ENCODE measurements at places on chromosomes 12 and 14.

DNA sequence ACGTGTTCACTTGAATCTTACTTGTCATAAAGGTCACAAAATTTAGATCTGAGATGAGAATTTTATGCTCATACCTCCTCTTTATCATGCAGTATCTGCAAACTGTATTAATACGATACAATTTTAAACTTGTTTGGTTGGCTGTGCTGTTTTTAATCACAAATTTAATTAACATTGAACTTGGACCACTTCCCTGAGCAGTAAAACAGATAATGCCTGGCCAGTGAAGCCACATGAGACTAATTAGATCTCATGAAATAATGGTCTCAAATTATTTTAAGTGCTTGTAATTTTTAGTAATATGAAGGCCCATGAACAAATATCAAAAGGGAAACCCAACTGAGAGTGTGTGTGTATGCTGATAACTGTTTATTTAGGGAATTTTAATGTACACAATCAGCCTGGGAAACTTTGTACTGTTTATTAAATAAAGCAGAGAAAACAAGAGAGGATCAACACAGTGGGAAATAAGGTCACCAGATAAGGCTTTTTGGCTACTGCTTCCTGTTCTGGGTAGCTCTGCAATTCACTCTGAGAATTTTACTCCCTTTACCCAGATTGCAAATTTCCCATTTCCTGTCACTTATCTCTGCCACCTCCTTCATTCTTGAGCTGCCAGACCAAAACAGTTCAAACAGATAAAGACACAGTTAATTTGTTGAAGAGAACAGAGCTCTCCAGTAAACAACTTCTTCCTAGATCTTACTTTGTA is 61.6 kb upstream of the GNPNAT1 start:
- DNase-seq = no peak

DNA sequence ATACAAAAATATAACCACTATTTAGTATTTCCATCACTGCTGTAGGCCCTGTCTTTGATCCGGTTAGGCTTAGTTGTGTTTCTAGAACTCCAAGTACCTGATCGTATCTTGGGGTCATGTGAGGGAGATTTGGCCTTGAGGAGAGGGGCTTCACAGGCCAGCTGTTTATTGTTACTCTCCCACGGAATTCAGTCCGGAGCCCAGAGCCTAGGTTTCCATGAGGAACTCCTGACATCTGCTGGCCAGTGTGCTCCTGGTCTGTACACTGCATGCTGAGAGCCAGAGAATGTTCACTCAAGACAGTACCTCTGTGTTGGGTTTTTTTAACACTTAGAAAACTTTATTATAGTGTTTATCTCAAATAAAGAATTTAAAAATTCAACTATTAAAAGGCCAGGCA is 341.0 kb upstream of the TMEM132C start:
- DNase-seq = no peak

- no peak for DNase-seq
These were observed 263.5 kb downstream of the DPF3 start for GRCh38 chr14:72630374-72630773.

GRCh38 chr14:60648934-60649874 is at the start of gene SIX1:
Gene SIX1 (minus strand): TSS chr14:60649477. CDS start chr14:60649189, 288 bp downstream.
- no peak for DNase-seq

- DNase-seq = no peak
These were observed 1.5 kb downstream of the L3HYPDH start for GRCh38 chr14:59482541-59483331.

DNA sequence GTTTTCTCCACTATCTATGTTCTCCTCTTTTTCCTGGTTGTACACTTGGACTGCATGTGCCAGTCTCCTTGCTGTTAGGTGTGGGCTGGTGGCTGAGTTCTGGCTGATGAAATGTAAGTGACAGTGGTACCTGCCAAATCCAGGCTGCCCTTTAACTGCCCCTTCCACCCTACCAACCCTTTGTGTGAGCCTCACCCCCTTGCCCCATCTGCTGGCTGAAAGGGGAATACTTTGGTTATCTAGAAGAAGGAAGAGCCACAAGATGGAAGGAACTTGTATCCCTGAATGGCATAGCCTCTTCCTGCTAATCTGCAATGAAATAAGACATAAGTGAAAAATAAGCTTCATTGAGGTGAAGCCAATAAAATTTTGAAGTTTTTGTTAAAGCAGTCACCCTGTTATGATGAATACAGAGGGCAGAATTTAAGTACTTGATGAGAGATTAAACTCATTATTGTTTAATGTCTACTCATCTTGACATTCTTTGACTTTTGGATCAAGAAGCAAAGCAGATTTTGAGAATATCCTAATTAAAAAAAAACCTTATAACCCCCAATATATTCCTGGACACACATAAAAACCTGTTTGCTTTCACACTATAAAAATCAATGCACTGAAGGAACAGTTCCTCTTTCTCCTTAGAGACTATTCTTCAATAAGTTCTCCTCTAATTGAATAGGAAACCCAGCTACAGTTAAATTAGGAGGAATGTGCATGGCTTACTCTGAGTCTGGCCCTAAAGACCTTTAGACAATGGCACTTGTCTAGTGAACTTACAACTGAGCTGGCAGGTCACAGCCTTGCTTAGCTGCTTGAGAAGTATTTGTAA is 262.6 kb upstream of the BTG1 start:
- DNase-seq = peak; percentile 50

GRCh38 chr14:34365309-34365915 is 96.6 kb downstream of the SPTSSA start:
- no peak for DNase-seq

Data from CD4-positive, alpha-beta T cell treated with Interleukin-2 at 100 ng/mL for 4 hours (primary cell).